ENCODE measurements at places on chromosomes 4 and X. TPM values are rescaled to one million over a fixed set of nuclear protein-coding genes. Genes with fewer than 3 reads are reported as not detected.
A peak's percentile ranks its signal among the peaks of the same experiment; 100 is the strongest.

GRCh38 chr4:24396988-24397387 is 187.4 kb downstream of the DHX15 start:
- no peaks in the 10 kb centered on the region for H3K36me3 ChIP-seq
- H3K27ac ChIP-seq: no peak overlapping the region
- DNase-seq: no peak
- no peak overlapping the region for H3K4me3 ChIP-seq
- no peaks in the 10 kb centered on the region for H3K27me3 ChIP-seq

GRCh38 chr4:73661646-73662119 is 41.4 kb upstream of the RASSF6 start:
- no peak overlapping the region for H3K4me3 ChIP-seq
- peak; percentile 99 for DNase-seq
- H3K27ac ChIP-seq: no peak overlapping the region
- peaks cover 6% of the 10 kb centered on the region for H3K4me1 ChIP-seq
- no peaks in the 10 kb centered on the region for H3K27me3 ChIP-seq

- H3K27me3 ChIP-seq: no peaks in the 10 kb centered on the region
- no peaks in the 10 kb centered on the region for H3K4me1 ChIP-seq
- H3K27ac ChIP-seq: no peak overlapping the region
These were observed 154.0 kb downstream of the GRIA3 start for GRCh38 chrX:123337886-123338639.

SLC38A5 gene
- total RNA-seq: 12.2 TPM

DNA sequence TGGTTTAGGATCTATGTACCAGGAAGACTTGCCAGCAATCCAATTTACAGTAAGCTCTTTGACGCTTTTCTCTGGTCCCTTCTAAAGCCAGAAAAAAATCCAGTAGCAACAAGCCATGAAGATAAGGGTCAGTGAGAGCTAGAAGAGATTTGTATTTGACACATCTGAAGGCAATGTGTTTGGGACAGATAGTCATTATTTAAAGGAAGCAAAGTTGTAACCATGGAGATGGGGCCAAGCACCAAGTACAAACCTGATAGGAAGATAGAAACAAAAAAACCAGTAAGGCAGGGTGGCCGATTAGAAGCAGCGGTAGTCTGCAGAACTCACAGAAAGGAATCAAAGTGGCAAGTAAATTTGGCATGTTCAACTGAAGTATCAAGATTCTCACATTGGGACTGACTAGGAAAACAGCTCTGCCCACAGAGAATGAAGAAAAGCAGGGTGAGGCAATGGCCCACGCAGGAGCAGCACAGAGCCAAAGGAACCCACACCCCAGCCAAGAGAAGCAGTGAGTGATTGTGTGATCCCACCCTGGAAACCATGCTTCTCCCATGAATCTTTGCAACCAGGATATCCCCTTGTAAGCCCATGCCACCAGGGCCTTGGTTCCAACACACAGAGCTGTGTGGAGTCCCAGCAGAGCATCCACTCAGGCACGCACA is 12.9 kb upstream of the C4orf54 start:
- H3K4me3 ChIP-seq: no peak overlapping the region
- no peak overlapping the region for H3K27ac ChIP-seq
- H3K4me1 ChIP-seq: no peaks in the 10 kb centered on the region
